ENCODE measurements at places on chromosomes 5 and 9.
A peak's percentile ranks its signal among the peaks of the same experiment; 100 is the strongest.

DNA sequence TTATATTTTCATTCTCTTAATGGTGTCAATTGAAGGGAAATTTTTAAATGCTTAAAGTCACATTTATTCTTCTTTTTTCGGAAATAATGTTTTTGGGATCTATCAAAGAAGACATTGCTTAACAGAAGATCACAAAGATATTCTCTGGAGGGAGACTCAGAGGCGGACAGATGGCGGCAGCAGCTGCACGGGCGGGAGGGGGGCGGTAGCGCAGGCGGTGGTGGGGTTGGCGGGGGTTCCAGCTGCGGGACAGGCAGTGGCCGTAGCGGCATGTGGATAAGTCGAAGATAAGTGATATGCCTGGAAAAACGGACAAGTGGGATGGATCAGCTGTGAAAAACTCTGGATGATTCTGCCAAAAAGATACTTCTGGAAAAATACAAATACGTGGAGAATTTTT, 31.6 kb upstream of the ZDHHC11B start:
- DNase-seq, result no peak

GRCh38 chr5:82811490-82811889, 265.7 kb downstream of the TMEM167A start:
- DNase-seq, result no peak

- DNase-seq, result no peak
Measured at GRCh38 chr5:65204966-65205365, 276.8 kb downstream of the ADAMTS6 start.

DNA sequence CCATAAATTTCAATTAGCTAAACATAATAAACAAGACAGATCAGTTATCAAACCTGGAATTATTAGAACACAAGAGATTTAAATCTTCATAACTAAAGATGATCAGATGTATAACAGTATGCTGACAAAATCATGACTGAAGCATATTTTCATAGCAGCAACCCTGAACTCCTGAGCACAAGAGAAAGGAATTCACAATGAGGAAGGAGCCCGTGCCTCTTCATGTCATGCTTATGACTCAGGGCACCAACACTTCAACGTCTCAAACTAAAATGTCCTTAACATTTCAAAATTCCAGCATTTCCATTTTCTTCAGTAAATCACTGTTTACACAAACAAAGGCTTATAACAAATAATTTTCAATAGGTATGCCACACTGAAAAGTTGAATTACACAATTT, 6.7 kb downstream of the AP3B1 start:
- no peak for DNase-seq

- no peak for DNase-seq
Measured at GRCh38 chr5:151450605-151451004, 3.2 kb downstream of the SLC36A1 start.

- DNase-seq, result no peak
Measured at GRCh38 chr5:17305017-17305416, 87.6 kb downstream of the BASP1 start.

GRCh38 chr5:180495991-180496741, 2.0 kb downstream of the CNOT6 start:
- DNase-seq, result no peak

DNA sequence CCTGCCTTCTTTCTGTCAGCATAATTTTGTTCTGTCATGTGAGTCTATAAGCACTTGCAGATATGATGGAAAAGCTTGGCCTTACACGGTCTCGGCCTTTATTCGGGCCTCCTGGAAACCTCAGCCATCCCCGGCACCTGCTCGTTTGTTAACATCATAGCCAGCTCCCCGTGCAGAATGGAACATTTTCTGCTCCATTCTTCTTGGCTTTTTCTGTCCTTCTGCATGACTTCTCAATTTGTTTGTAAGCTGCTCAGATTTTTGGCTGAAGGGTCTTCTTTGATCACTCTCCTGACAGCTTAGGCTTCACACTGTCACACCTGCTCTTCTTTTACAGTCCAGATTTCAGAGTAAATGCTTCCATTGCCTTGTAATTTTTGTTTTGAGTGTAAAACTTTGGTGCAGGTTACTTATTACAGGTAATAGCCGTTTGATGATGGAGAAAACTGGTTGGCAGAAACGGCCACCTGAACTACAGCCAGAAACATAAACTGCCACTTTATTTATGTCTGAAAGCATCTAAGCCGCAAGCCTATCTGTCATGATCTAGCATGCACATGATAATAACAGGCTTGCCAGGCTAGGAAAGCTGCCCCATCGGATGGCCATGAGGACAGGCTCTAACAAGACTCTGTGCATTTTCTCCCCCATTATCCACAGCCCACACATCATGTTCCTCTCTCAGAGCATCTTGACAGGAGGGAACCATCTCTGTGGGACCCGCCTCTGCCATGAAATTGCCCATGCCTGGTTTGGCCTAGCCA, 197.0 kb downstream of the AOPEP start:
- DNase-seq, result no peak

DNA sequence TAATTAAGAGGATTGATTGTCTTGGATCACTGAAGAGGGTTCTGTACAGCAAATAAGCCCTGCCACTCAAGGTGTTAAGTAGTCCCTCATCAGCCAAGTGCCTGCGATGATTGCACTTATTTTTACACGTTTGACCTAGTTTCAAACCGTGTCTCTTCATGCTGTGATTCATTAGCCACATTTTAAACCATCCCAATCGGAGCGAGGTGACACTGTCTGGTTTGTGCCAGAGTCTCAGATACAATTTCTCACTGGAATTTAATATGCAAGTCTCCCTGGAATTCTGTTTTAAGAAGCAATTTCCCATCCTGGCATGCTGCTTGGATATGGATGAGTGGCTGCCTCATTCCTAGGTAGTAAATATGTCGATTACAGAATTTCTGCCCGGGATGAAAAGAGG, 1.6 kb downstream of the INSYN2B start:
- DNase-seq, result no peak

GRCh38 chr5:72817076-72817481, 618 bp downstream of the TNPO1 start:
- DNase-seq, result peak; percentile 37

GRCh38 chr5:116575326-116576052, 866 bp upstream of the SEMA6A start:
- no peak for DNase-seq

DNA sequence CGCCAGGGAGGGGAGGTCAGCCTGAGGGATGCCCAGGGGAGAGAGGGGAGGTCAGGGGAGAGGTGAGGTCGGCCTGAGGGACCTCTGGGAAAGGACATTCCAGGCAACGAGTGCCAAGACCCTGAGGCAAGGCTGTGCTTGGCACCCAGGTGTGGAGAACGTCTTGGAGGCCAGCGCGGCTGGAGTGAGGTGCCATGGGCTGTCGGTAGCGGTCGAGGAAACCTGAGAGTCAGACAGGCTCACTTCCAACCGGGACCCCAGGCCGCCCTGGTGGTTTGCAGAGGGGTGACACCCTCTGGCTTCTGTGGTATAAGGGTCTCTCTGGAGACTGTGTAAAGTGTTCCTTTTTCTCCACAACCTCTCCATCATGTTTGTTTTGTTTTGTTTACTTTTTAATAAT, 82.9 kb downstream of the CACNA1B start:
- no peak for DNase-seq

DNA sequence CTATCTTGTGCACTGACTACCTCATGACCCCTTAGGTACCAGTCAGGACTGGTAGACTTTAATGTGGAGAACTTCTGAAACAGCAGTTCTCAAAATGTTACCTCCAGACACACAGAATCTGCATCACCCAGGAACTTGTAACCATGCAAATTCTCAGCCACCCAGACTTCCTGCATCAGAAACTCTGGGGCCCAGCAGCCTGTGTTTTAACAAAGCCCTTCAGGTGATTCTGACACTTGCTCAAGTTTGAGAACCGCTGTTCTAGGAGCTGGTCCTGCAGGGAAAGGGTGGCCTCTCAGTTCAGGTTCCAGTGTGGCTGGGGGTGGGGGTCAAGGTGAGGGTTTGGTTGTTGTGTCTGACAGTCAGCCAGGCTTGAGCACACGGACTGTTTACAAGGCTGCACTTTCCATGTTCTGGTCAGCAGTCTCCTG, 28.4 kb downstream of the ZFP62 start:
- peak; percentile 40 for DNase-seq

DNA sequence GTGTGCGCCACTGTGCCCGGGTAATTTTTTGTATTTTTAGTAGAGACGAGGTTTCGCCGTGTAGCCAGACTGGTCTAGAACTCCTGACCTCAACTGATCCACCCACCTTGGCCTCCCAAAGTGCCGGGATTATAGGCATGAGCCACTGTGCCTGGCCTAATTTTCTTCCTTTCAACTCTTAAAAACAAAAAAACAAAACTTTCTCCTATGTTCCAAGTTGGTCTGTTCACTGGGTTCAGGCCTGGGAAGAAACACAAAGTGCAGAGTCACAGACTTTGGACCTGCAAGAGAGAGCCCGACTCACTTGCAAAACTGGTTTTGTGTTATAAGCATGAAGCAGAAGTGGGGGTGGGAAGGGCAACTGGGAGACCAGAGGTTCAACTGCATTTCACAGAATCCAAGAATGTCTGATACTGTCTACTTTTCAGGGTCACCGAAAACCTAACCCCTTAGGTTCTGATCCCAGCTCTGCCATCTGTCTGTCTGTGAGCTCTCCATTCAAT, 5.2 kb upstream of the HDHD3 start:
- DNase-seq, result no peak

- no peak for DNase-seq
Measured at GRCh38 chr5:179208706-179209358, 136.4 kb downstream of the ADAMTS2 start.

- no peak for DNase-seq
Measured at GRCh38 chr5:68137511-68138140, 77.9 kb upstream of the PIK3R1 start.

- DNase-seq, result no peak
Measured at GRCh38 chr9:107883496-107884124, 394.0 kb upstream of the KLF4 start.

DNA sequence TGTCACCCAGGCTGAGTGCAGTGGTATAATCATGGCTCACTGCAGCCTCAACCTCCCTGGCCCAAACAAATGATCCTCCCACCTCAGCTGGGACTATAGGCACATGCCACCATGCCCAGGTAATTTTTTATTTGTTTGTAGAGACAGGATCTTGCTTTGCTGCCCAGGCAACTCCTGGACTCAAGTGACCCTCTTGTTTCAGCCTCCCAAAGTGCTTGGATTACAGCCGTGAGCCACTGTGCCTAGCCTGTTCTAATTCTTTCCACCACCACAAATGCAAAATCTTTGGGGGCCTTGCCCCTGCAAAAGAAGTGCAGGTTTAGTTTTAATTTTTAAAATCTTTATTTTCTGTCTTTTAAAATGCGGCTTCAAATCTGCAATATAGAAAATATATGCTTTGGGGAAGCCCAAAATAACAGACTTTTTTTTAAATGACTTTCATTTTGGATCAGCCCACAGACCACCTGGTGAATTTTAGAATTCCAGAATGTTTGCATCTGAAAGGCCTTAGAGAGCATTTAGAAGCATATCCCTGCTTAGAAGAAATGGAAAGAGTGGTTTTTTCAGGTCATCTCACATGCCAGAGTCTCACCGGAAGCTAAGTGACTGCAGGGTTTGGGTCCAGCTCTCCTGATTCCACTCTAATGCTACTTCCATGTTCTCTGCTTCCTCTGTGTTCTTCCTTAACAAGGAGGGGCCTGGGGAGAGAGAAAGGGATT, 111.4 kb upstream of the FER start:
- no peak for DNase-seq

- no peak for DNase-seq
Measured at GRCh38 chr5:76704131-76704663, 11.7 kb upstream of the F2R start.

GRCh38 chr9:114050646-114051045, 27.5 kb downstream of the AMBP start:
- DNase-seq, result no peak

DNA sequence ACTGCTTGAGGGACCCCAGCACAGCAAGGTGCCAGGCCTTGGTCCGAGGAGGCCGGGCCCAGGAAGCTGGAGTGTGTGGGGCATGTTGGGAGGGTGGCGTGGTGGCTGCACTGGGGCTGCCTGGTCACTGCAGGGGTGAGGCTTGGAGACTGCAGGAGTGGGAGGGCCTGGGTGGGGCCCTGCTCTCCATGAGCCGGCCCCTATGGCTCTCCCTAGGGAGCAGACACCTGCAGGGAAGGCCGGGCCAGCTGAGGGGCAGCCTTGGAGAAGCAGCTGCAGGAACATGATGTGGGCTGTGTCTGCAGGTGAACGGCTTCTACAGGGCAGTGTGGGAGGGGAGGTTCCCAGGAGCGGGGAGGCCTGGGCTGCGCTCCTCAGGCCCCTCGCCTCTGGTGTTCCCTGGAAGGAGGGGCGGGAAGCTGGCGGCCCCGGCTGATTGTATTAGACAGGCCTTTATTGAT, 41.7 kb upstream of the TMEM250 start:
- DNase-seq, result no peak

DNA sequence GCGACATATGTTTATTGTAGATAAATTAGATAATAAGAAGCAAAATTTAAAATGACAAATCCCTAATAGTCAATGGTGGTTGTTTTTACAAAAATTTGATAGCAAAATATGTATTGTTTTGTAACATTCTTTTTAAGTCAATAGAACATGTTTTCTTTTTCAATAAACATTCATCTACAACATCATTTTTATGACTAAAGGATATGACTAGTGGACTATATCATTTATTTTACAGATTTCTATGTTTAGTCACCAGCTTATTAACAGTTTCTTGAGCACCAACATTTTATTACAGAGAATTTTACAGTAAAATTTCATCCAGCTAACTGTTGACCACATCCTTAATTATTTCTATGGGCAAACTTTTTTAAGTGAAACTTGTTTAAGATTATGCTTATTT, 114.7 kb upstream of the IL7R start:
- DNase-seq, result no peak

DNA sequence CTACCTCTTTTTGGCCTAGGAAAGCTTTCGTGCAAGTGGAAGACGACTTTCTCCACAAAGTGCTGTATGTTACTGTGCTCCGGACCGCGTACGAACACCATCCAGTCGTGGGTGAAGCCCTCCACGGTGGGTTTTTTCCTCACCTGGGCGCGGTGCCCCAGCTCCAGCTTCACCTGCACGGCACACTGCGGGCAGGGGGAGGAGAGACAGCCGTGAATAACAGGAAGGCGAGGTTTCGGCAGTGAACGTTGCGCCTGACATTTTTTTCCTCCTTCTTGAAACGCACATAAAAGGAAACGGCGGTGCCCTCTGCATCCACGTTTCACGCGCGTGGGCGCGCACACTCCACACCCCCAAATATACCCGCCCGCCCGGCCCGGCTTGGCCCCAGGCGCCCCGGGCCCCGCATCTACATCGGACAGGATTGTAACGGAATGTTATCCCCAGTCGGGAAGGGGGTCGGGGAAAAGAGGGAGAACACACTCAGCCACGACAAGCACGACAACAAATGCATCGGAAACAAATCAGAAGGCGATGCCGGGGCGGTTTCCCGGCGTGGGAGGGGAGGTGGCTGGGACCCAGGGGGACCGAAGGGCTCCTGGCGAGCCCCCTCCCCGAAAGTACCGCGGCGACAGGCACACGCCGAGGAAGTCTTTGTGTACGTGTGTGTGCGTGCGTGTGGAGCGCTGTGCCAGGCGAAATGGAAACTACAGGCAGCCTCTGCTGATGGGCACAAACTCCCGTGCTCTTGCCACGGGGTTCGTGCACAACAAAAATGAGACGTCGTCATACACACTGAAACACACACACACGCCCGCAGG, 1.4 kb downstream of the MLLT3 start:
- DNase-seq, result peak; percentile 54

Data from CD4-positive, alpha-beta T cell treated with Interleukin-1 beta for 1 hour (primary cell).